ENCODE measurements at places on chromosomes 12 and 14.

DNA sequence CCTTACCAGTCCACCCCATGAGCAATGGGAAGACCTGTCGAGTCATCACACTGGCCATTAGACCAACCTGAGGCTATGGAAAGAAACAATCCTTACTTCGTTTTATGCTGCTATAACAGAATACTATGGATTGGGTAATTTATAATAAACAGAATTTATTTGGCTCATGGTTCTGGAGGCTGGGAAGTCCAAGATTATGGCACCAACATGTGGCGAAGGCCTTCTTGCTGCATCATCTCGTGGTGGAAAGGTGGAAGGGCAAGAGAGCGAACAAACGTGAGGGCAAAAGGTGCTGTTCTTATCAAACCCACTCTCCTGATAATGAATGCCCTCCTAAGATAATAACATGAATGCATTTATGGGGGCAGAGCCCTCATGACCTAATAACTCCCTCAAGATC is 9.6 kb upstream of the SPTB start:
- DNase-seq = no peak

DNA sequence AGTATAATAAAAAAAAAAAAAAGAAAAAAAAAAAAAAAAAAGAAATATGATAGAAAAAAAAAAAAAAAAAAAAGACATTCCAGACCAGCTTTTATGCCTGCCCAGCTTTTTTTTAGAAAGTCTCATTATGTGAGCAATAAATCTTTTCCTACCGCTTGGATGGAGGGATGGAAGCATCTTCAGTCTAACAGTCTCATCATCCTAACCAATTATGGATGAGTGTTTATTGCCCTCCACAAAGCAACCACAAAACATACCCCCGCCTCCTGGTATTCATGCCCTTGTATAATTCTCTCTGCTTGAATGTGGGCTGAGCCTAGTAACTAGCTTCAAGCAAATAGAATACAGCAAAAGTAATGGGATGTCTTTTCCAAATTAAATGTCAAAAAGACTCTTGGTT is 33.7 kb upstream of the ADAMTS20 start:
- no peak for DNase-seq

DNA sequence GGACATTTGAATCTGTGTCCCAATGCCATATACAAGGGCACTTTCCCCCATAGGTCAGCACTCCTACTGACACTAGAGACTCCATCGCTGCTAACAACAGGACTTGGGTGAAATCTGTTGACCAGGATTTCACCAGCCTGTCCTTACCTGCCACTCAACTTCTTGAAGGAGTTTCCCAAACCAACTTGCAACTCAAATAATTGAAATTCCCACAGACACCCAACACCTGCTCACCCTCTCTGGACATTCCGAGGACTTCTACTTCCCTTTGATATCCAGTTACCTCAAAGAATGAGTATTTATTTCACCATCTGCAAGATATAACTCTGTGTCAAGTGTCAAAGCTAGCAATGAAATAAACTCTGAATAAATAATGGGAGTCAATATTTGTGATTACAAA is 44.6 kb downstream of the LLPH start:
- no peak for DNase-seq

DNA sequence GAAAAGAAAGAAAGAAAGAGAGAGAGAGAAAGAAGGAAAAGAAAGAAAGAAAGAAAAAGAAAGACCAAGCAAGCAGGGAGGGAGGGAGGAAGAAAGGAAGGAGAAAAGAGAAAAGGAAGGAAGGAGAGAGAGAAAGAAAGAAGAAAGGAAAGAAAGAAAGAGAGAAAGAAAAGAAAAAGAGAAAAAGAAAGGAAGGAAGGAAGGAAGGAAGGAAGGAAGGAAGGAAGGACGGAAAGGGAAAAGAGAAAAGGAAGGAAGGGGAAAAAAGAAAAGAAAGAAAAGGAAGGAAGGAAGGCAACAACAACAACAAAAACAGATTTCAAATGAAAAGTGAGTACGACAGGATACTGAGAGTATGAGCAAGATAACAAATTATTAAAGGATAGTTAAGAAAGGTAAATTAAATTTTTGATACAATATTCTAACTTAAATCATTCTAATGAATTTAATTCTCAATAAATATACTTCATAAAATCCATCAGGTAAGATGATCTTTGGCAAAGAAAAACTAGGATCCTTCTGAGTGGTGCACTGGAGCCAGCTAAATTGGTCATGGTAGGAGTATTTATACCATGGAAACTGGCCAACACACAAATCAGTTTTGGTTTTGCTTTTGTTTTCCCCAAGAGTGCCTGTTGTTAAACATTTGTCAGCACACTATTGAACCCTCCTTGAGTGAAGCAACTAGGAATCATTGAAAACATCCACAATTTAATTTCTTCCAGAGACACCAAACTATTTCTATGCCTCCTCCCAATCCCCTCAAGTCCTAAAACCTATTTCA is 56.1 kb upstream of the DYRK2 start:
- DNase-seq = no peak

GRCh38 chr14:103232831-103233319 is 101.2 kb upstream of the EIF5 start:
- DNase-seq = no peak

- no peak for DNase-seq
Observed at GRCh38 chr12:111798182-111798581, 31.4 kb downstream of the ALDH2 start.

DNA sequence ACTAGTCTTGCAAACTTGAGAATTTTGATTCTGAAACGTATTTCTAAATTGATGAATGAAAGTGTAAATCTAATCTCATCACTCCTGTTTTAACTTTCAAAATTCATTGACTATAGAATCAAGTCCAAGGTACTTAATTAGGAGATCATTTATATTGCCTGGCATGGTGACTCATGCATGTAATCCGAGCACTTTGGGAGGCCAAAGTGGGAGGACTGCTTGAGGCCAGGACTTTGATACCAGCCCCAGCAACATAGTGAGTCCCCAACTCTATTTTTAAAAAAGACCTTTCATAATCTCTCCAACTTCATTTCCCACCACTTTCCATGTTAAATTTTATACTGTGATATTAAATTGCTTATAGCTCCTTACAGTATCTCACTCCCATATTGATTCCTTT is 3.0 kb upstream of the MIPOL1 start:
- DNase-seq = no peak

- no peak for DNase-seq
Observed at GRCh38 chr14:97290977-97291376, 493.8 kb downstream of the VRK1 start.

DNA sequence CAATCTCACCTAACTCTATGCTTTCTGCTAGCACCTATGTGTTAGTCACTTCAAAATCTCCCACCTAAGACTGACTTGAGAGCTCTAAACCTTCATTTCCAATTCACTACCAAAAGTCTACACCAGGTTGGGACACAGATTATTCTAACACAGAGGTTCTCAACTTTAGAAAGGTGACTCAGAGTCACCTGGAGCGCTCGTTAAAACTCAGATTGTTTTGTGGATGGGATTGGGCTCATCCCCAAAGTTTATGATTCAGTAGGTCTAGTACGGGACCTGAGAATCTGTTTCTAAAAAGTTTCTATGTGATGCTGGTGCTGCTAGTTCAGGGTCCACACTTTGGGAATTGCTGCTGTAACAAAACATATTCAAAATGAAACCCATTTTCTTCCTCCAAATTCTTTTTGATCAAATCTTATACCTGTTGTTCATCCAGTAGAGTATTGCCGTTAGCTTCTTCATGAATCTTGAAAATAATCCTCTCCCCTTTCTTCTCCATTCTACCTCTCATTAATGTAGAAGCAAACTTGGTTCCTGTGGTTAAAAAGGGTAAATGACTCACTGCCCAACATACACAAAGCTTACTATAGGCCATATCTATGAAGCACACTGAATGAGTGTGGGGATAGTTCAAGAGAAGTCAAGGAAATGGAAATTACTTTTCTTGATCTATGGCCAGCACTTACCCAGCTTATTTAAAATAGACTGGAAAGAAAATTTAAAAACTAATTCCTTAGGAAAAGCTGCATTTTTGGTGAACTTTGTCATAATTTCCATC is 206.7 kb downstream of the KIF21A start:
- DNase-seq = no peak

DNA sequence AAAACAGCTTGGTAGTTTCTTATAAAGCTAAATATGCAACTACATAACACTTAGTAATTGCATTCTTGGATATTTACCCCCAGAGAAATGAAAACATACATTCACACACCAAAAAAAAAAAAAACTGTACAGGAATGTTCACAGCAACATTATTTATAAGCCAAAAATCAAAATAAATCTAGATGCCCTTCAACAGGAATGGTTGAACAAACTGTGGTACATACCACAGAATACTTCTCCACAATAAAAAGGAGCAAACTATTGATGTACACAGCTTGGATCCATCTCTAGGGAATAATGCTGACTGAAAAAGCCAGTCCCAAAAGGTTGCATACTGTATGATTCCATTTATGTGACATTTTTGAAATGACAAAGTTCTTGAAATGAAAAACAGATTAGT is 62.1 kb upstream of the SLC38A4 start:
- no peak for DNase-seq

DNA sequence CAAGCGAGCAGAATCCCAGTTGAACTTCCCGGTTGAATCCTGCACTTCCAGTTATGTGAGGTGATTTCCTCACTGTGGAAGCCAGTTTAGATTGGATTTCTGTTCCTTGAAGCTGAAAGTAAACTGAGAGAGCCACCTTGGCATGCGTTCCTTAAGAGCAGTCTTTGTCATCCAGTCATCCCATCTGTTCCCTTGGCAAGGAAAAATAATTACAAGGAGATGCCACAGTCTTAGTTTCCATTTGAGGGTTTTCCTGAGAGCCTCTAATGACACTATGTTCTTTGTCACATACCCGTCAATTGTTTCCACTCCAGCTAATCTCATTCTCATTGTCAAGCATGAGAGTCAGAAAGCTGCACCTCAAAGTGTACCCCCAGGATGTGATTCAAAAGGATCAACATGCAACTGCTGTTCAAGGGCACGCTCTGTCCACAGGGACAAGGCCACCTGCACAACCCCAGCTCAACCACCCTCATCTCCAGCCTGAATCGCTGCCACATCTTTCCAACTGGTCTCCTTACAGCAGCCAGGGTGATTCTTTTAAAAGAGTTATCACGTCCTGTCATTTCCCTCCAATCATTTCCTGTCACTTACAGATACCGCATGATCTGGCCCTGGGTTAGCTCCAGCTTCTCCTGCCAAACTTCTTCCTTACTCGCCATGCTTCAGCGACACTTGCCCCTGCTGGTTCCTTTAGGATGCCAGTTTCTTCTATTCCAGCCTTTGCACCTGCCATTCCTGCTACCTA is 18.0 kb upstream of the TCP11L2 start:
- DNase-seq = no peak

GRCh38 chr12:6341417-6342139 is at the start of gene TNFRSF1A:
Gene TNFRSF1A, minus strand, starts transcription at chr12:6342076. Its CDS starts 262 bp downstream, at chr12:6341814.
- DNase-seq = peak; percentile 83

DNA sequence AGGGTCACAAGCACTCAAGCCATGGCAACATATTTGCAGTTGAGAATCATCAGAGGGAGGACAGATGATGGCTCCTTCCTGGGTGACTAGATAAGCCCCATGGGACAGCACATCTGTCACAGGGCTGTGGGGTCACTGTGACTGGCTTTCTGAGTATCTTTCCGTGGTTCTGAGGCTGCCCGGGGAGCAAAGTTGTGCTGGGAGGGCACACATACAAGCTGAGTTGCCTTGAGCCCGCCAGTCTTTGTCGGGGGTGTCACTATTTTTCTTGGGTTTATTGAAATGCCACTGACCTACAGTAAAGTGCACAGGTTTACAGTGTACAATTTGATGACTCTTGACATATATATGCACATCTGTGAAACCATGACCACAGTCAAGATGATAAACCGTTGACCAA is 17.2 kb upstream of the KIF26A start:
- DNase-seq = no peak

DNA sequence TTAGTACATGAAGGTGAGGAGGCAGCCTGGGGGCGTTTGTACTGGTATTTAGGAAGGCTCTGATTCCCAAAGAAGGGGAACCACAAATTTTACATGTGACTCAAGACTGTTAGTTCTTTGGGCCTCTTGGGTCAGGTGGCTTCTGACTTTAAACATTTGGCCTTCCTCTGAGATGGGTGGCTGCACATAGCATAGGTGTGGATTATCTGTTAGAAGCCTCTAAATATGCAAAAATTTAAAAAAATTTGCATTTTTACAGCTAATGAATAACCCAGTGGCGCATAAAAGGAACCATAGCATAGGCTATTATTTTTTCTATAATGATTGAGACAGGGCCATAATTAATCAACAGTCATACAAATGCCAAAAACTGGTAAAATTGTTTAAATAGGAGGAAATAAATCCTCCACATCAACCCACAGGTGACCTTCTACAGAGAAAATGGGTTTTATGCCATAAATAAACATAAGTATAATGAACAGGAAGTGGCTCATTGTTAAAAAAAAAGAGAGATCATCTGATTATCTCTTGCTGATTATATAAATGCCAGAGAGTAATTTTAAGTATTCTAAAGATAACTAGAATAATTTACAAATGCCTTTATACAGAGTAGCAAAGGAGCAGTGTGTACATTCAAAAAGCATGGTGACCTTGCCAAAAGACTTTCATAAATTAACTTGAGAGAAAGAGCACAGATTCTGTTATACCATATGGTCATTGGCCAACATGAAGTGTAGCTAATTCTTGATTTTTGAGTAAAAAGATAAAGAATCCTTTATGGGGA is 284.2 kb upstream of the ATP2B1 start:
- DNase-seq = no peak

DNA sequence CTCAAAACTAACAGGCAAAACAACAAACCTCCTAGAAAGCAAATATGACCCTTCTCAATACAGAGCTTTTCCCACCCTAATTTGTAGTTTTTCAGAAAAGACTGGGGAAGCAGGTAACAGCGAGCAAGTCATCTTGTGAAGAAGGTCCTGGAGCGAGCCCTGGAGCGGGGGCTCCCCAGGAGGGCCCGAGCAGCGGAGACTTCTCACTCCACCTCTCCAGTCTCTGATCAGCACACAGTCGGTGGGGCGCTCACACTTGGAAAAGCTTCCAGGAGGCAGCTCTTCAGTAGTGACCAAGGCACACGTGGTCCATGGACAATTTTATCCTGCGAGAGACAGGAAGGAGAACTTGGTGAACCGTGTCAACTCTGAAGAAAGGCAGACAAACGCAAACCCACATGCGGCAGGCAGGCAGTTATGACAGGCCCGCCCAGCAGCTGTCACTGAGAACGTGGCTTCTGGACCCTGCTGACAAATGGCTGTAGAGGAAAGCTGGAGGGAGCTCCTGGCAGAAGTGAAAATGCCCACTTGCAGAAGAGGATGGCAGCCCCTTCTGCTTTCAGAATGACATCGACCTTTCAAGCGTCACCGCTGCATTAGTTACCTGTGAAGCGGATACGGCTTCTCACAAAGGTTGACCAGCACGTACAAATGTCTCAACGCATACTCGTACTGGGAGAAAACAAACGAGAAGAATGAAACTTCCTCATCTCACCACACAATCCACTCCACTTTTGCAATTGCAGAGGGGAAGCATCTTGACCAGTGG is 44.2 kb downstream of the LGMN start:
- DNase-seq = no peak

Data from bone marrow (tissue), 2 donors.